ENCODE measurements at places on chromosomes 11 and 22. TPM values are rescaled to one million over a fixed set of nuclear protein-coding genes. Genes with fewer than 3 reads are reported as not detected.

DNA sequence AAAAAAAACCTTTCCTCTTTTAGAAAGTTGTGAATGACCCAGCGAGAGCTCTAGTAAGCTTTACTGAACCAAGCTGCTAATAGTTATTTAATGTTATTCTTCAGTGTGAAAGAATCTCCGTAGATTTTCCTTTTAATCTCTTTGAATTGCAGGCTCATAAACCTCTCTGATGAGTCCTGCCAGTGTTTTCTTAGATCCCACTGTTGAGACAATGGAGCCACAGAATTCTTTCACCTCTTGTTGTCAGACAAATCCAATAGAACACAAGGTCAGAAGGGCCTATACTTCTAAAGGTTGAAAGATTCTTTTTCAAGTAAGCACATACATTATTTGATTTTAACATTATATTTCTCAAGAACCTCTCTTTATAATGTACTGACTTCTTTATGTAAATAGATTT, 52.2 kb downstream of the DNAJC24 start:
- DNase-seq: no peak

GRCh38 chr22:46905834-46906233, 143.4 kb downstream of the TBC1D22A start:
- no peak for DNase-seq

DNA sequence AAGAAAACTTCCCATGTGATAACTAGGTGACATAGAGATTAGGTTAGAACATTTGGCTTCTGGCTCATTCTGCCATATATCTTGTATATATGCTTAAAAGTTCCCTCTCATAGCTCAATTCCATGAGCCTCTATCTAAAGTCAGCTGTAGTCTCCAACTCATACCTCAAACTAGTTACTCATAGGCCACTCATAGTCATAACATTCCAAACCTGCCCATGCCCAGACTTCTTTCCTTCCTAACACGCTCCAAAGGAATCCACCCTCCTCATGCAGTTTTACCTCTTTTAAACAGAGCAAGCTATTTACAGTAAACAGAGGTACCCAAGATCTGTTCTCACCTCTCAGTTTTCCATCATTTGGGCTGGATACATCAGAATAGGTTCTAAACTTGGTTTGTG, 39.4 kb downstream of the GLYATL2 start:
- DNase-seq: no peak

DNA sequence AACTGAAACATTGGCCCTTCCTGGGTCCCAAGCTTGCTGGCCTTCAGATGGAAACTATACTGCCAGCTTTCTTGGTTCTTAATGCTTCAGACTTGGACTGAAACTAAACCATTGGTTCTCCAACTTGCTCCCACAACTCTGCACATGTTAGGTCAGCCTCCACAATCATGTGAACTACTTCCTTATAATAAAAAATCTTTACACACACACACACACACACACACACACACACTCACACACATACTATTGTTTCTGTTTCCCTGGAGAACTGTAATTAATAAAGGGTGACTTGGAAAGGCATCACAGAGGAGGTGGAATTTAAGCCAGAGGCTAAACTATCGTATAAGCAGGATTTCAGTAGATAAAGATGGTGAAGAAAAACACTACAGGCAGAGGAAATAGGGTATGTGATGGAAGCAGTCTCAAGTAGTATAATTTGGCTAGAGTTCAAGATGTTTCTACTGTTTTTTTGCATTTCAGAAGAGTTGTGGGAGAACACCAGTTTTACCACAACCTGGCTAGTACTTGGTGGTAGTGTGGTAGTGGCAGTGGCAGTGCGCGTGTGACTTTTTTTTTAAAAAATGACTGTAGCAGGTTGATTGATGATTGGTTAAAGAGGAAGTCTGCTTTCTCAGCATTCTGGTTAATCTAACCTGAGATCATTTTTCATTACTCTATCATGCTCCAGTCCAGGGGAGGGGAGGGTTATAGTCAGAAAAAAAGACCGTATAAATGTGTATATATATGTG, 70.1 kb downstream of the PDE3B start:
- DNase-seq: no peak

DNA sequence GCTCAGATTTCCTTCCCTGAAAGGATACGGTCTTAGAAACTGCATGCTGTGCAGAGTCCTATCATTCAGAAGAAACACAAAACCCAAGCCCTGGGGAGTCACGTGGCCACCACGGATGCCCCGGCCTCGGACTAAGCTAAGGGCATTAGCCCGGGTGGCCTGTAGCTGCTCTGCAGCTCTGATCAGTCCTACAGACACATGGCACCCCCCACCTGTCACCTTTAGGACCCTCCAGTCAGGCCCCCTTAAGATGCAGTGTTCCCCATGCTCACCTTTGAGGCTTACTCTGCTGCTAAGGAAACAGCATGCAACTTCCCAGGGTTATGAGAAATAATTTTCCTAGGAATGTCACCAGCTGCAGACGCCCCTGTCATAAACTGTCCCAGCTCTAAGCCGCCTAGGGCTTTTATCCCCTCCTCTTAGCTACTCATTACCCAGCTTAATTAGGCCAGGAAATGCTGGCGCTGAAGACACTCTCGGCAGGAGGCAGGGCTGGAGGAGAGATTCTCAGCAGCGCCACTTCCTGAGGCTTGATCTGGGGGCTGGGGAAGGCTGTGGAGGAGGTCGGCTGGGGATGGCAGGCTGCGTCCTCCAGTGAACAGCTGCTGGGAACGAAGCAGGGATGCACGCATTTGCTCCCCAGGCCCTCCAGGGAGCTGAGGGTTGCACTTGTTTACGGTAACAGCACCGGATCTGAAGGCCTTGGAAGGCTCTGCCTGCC, 47.2 kb upstream of the ADA2 start:
- DNase-seq: no peak

- no peak for DNase-seq
Measured at GRCh38 chr11:111246956-111247355, 1.4 kb downstream of the POU2AF2 start.

DNA sequence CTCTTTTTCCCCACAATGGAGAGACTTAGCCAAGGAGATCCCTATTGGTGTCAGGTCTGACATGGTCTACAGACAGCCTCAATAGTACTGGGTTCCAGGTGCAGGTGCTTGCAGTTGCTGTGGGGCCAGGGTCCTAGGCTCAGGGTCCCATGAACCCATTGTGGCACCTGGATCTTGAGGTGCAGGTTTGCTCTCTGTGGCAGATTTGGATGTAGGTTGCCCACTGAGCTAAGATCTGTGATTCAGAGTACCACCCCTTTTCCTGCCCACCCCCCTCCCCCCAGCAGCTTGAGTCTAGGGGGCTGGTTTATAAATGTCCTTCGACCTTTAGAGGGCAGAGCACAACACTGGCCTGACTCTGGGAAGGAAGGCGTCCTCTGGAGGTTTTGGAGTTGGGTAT, 147.0 kb downstream of the APIP start:
- no peak for DNase-seq

PPM1F gene
- 382 TPM for total RNA-seq

MS4A4A gene
- not detected for total RNA-seq

NXPE1 gene
- total RNA-seq: not detected

TMEM191B gene
- 1.9 TPM for total RNA-seq

TAGLN gene
- total RNA-seq: 31.3 TPM

APOA1 gene
- total RNA-seq: 0.17 TPM

Data from dermis blood vessel endothelial cell (primary cell).